Right forelimb (tissue), 1 donor: ENCODE measurements at places on chromosomes 1 and 21.

DNA sequence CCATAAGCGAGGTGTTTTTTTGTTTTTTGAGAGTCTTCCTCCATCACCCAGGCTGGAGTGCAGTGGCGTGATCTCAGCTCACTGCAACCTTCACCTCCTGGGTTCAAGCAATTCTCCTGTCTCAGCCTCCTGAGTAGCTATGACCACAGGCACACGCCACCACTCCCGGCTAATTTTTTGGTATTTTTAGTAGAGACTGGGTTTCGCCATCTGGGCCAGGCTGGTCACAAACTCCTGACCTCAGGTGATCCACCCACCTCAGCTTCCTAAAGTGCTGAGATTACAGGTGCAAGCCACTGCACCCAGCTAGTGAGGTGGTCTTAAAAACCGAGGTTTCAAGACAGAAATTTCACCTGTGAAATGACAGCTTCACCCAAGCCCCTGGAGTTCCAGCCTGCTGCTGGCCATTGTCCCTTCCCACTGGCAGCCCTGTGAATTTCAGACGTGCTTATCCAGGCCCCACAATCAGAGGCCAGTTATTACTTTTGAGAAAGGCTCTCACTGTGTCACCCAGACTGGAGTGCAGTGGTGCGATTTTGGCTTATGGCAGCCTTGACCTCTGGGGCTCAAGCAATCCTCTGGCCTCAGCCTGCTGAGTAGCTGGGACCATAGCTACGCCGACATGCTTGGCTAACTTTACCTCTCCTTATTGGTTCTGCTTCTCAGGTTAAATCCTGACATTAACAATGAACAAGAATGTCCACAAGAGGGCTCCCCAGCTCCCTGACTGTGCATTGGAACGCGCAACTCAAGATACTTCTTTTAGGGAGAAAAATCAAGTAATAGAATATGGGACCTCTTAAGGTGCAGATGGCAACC lies 19.4 kb downstream of the ENO1 start:
- DNase-seq, result peak; percentile 56

DNA sequence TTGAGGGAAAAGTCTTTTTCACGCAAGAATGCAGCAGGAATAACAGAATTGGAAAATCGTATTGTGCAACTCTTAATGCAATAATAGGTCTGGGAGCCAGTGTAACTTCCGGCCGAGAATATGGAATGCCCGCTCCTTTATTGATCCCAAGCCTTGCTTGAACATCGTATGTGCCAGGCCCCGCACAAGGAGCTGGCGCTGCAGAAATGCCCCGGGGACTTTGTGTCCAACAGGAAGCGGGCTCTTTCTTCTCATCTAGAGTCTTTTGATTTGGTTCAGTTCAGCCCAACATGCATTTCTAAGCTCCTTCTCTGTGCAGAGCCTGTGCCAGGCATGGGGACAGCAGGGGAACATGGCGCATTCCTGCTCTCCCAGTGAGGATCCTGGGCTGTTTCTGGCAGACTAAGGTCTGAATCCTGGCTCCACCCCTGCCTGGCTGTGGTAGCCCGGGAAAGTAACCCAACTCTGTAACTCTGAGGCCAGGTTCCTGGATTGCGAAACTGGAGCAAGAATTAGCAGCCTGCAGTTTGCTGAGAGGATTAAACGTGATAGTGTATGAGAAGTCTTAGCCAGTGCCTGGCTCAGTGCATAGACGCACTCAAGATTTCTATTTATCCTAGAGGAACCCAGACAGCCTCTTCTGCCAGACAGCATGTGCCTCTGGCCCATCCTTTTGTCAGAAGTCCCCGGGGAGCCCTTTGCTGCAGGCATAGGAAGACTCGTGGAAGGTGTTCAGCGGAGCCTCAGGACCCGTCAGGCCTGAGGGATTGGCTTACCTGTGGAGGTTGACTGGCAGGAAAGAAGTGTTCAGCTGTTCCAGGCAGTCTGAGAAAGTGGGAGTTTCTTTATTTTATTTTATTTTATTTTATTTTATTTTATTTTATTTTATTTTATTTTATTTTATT lies 987 bp upstream of the CDCP2 start:
- DNase-seq, result peak; percentile 68

DNA sequence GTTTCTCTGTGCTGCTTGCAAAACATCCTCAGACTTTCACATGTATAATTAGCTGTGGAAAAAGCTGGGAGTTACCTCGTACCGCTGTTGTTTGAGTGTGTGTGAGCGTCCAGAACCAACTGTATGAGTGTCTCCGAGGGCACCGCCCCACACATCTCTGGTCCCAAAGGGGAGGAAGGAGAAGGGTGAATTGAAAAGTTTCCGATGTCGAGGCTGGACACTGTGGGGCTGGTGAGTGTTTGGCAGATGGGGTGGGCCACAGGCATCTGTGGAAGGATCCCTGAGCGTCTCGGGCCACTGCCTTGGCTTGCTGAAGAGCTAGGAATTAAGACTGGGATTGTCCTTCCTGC lies 1.2 kb downstream of the ATP2B4 start:
- no peak for DNase-seq

GRCh38 chr1:63730211-63730610 lies 43.6 kb upstream of the ROR1 start:
- no peak for DNase-seq

- DNase-seq, result no peak
Measured at GRCh38 chr1:15411593-15412137, 2.0 kb downstream of the EFHD2 start.

- peak; percentile 39 for DNase-seq
Measured at GRCh38 chr1:93680076-93680419, 1.6 kb downstream of the BCAR3 start.

- DNase-seq, result no peak
Measured at GRCh38 chr1:43308635-43309404, 8.0 kb downstream of the TIE1 start.

GRCh38 chr1:54984131-54984842 lies 3.9 kb downstream of the TMEM61 start:
- DNase-seq, result peak; percentile 26

- DNase-seq, result no peak
Measured at GRCh38 chr1:181202986-181203555, 114.6 kb downstream of the IER5 start.
